ENCODE measurements at places on chromosomes 7 and 10.

- no peak for DNase-seq
Measured at GRCh38 chr10:120098232-120098930, 205.9 kb downstream of the SEC23IP start.

DNA sequence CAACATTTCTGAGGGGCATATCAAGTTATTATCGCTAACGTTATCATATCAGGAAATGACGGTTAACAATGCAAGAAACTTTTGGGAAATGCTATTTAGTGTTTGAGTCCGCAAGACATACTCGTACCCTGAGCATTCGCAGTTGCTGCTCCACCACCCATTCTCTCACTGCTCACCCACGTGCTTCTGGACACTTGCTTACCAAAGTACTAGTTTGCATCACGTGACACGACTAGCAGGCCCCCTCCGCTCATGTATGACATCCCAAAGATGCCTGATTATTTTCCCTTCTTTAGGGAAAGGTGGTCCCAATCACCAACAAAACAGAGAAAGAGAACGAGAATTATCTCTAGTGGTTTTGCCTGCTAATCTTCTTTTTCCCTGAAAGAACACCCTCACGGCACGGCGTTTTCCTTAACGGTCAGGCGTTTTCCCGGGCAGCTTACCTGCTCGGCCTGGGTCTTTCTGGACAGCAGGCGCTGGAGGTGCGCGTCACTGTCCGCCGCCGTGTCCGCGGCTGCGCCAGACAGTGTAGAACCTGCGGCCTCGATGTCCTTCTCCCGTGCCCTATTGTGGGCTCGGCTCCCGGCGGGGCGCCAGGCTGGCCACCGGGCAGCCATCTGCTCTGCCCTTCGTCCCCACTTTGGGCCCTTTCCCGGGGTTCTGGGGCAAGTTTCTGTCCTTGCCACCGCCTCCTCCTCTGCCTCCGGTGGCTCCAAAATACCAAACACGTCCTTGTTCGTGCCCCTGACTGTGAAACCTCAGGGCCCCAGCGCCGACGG lies at the start of gene SUPV3L1:
Gene SUPV3L1 (plus strand): TSS at position 492 of the 782 bp plus-strand sequence. CDS start 58 bp downstream, at position 550.
- peak; percentile 58 for DNase-seq

DNA sequence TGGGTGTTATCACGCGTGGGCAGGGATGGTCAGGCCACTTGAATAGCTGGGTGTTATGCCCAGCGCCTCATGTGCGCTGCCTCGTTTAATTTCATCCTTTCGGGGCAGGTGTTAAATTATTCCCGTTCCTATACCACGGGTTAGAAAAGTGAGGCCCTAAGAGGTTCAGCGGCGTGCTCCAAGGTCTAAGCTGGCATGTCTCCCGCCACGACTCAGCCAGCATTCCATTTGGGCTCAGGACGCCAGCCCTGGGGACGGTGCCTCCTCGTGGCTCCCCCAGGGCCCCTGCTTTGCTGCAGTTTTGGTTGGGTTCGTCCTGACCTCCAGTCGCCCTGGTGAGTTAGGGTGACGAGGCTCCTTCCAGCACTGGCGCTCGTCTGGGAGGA lies 124.5 kb downstream of the TRRAP start:
- no peak for DNase-seq

- DNase-seq, result no peak
Measured at GRCh38 chr10:61188101-61188500, 244.1 kb upstream of the RHOBTB1 start.

GRCh38 chr7:147296986-147297385 lies 1180.4 kb downstream of the CNTNAP2 start:
- DNase-seq, result no peak

DNA sequence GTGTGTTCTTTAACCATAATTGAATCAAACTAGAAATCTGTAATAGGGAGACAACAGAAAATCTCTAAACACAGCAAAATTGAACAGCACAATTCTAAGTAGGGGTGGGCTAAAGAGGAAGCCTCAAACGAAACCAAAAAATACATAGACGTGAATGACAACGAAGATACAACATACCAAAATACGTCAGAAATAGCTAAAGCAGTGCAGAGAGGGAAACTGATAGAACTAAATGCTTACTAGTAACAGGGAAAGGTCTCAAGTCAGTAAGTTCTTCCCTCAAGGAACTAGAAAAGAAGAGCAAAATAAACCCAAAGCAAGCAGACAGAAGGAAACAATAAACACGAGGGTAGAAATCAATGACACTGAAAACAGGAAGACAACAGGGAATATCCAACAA lies 19.1 kb downstream of the RPP38 start:
- no peak for DNase-seq

- no peak for DNase-seq
Measured at GRCh38 chr10:123604506-123604905, 61.6 kb upstream of the GPR26 start.

GRCh38 chr7:84568781-84569180 lies 374.2 kb upstream of the SEMA3A start:
- no peak for DNase-seq

DNA sequence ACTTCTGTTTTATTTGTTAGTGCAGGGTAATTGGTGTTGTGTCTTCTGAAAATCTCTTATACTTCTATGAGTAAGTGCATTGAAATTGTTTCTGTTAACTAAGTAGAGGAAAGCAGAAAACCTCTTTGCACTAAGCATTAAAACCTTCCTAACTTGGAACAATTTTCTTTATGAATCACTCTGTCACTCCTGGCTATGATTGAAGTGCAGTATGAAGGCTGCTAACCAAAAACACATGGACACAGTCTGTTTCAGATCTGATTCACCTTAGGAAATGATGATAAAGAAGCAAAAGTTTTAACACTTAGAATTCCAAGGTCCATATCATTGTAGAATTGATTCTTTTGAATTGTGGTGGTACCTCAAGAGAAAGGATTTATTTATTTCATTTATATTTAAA lies 41.9 kb downstream of the MET start:
- DNase-seq, result no peak

DNA sequence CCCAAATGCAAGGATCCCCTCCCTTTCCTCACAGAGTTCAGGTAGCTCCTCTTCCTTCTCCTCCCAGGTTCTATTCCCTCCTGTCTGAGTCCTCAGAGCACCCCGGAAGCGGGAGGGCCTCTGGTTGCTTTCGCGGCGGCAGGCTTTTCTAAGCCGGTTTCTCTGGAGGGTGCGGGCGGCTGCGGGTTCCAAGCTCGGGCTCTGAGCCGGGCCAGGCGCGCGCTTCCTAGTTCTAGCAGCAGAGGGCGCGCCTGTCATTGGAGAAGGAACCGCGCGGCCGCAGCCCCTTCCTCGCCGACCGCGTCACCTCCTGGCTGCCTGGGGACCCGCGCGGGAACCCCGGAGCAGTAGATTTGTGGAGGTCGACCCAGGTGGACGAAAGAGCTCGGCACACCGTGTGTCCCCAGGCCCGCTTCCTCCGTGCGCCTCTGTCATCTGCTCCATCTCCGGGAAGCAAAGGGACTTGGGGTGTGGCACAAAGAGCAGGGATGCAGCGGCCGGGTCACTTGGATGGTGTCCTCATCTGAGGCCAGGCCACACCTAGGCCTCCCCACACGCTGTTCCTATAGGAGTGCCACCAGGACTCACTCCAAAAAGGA lies 389.0 kb upstream of the PODXL start:
- peak; percentile 48 for DNase-seq

DNA sequence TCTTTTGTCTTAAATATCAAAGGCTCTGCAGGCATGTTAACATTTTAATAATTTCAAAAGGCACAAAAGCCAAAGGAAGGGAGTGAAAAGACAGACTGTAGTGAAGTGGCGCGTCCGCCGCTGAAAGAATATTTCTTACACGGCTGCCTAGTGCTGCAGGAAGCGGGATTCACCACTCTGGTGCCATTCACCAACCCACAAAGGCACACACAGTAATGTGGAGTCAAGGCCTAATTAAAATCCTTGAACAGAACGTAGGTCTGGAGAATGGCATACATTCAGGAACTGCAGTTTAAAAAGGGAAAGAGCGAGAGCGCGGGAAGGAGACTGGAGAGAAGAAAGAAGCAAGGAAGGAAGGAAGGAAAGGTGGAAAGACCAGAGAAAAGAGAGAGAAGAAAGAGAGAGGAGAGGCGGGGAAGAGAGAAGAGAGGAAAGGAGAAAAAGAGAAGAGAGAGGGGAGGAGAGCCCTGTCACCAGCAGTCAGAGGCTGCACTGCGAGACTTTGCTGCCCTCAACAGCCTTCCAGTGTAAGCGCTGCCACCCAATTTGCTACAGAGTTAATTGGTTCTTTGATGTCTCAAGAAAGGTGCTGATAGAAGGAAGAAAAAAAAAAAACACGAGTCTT lies 554.0 kb downstream of the MDFIC start:
- no peak for DNase-seq

GRCh38 chr7:80185571-80185970 lies 50.9 kb downstream of the GNAI1 start:
- DNase-seq, result no peak

DNA sequence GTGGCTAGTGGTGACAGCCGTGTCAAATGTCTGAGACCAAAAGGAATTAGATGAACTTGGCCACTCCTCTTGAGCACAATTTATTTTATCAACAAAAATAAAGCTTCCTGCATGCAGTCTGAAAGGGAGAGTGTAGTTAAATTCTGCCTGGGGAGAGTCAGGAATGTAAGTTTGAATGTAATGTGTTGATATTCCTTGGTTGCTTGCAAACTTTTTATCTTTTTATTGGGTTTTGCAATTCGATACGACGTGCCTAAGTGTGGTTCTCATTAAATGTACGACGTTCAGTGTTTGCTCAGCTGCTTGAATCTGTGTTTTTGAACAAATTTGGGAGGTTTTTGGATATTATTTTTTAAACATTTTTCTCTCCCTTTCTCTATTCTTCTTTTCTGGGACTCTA lies 839.9 kb downstream of the CCSER2 start:
- no peak for DNase-seq

- DNase-seq, result no peak
Measured at GRCh38 chr10:48839809-48840679, 99.6 kb downstream of the LRRC18 start.

GRCh38 chr10:14571866-14572507 lies 202.7 kb downstream of the FAM107B start:
- no peak for DNase-seq

- no peak for DNase-seq
Measured at GRCh38 chr10:60399328-60399727, 9.7 kb upstream of the ANK3 start.

DNA sequence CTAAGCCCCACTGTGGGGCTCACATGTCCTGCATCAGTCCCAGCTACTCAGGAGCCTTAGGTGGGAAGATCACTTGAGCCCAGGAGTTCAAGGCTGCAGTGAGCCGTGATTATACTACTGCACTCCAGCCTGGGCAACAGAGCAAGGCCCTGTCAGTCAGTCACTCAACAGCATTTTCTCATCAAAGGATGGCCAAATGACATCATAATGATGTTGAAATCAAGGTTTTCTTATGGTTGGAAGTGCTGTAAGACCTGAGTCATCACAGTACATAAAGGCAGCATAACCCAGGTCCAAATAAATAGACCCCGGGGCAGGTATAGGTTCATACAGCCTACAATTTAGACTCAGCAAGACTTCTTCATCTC lies 341.1 kb downstream of the PARD3 start:
- no peak for DNase-seq

DNA sequence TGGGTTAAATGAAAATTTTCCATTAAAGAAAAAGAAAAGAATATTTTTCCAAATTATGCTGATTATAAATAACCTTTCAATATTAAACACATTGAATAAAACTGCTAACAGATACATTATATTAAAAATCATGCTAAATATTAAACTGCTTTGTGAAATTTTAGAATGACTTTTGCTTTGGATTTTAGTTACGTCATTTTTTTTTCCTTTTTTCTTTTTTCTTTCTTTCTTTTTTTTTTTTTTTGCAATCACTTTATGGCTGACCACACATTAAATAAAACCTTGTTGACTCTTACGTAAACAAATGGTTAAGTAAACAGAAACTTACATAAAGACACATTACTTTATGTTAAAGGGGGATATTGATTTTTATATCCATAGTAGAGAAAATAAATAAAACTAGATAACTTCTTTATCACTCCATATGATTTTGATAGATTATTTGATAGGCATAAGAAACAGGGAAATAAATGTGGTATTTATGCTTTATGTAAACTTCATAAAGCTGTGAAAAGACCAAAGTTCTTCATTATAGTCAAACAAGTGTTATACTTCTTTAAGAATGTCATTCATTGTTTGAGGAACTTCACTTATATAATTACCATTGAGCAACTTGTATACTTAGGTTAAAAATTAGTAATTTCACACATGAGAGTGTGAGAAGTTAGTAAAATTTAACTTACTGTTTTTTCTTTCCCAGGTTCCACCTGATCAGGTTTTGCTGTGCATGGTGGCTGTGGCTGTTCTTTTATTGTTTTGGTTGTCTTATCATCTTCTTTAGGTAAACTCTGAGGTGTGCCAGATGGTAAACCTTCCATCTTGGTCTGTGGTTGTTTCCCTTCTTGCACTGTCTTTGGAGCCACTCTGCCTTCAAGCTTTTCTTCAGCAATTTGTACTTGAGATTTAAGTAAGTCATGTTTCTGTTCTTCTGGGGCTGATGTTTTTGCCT lies 197.3 kb downstream of the PCLO start:
- no peak for DNase-seq

DNA sequence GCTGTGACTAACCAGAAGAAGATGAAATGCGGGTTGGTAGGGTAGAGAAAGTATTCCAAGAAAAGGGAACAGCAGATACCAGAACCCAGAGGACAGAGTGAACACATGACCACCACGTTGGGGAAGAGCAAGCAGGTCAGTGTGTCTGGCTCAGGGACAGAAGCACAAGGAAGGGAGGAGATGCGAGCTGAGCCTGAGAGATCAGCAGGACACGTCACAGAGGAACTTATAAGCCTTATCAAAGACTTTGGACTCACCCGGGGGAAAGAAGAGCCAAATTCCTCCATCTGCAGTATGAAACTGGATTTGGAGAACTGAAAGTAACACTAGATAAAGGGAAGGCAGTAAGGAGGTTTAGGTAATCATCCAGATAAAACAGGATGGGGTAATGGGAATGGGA lies 232.1 kb upstream of the NPVF start:
- DNase-seq, result no peak

GRCh38 chr10:89789188-89789877 lies 87.9 kb downstream of the KIF20B start:
- DNase-seq, result no peak

DNA sequence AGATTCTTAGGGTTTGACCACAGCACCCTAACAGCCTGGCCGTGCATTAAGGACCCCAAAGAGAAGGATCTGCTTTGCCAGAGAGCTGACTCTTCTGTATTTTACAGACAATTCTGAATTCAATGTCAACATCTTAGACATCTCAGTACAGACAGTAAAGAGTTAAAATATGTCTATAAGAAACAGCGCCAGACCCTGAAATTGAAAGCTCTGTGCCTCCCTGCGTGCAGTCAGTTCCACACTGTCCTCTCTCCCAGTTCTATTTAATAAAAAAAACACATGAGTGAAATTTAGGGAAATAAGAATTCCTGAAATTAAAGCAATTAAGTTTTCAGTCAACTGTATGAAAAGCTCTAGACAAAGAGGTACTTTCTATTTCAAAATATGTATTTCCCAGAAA lies 45.1 kb downstream of the MET start:
- DNase-seq, result no peak

- no peak for DNase-seq
Measured at GRCh38 chr7:43530553-43531410, 52.1 kb upstream of the STK17A start.

Data from 8988T (cell line).